ENCODE measurements at places on chromosomes 16 and 17.
A peak's percentile ranks its signal among the peaks of the same experiment; 100 is the strongest.

- DNase-seq, result no peak
Measured at GRCh38 chr16:31107465-31107867, 720 bp upstream of the BCKDK start.

GRCh38 chr16:12976936-12977335, 75.5 kb downstream of the SHISA9 start:
- no peak for DNase-seq

DNA sequence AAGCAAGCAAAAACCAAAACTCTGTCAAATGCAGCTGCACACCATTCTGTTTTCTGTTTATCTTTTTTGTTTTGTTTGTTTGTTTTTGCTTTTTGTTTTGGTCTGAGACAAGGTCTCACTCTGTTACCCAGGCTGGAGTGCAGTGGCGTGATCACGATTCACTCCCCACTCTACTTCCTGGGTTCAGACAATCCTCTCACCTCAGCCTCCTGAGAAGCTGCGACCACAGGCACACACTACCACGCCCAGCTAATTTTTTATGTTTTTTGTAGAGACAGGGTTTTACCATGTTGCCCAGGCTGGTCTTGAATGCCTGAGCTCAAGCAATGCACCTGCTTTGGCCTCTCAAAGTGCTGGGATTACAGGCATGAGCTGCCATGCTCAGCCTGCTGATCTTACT, 19.3 kb upstream of the SLFN13 start:
- peak; percentile 31 for DNase-seq

DNA sequence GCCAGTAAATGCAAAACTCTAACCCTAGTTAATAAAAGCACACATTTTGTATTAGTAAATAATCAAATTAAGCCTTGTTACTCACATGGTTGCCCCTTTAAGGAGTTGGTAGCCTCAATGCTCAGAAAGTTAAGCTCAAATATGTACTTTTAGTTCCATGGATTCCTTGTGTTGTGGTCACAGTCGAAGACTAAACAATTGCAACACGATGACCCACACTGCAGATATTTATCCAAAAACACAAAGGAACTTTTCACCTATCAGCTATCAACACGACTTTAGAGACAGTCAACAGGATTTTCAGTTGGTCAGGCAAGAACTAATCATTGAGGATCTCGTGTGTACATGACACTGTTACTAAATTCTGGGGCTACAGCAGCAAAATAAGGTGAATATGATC, 47.4 kb upstream of the NUDT7 start:
- no peak for DNase-seq

GRCh38 chr17:46818316-46818928, at the start of gene WNT3:
Gene WNT3 (minus strand): TSS chr17:46818692. CDS start chr17:46818597, 95 bp downstream.
- no peak for DNase-seq

DNA sequence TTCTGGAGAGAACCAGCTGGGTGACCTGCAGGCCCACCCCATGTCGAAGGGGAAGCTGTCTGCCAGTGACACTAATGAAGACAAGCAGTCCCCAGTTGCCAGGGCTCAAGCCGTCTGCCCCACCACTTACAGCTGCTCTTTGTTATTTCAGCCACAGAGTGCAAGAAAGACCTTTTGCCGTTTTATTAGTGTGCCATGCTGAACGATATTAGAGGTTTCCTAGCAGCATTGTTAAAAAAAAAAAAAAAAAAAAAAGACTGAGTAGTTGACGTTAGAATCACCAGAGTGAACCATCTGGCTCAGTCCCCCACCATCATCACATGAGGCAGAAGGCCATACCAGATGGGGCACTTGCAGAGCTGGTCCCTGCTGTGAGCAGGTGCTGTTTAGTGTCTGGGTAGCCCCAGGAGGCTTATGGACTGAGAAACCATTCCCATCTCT, 26.5 kb upstream of the SLC39A11 start:
- DNase-seq, result no peak

DNA sequence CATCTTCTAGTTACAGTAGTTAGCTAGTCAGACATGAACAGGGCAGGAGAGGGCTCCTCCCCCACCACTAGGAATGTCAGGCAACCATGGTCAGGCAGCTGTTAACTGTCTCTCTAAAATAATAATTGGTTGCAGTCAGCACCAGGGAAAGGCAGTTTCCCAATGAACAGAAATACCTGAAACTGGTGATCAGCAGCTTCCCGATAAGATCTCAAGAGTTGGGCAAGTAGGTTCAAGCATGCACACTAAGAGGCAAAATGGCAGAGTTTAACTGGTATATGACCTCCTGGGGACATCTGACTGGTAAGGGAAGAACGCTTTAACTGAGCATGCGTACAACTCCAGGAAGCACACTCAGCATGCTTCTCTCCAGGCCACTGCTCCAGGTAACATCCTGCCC, 12.6 kb upstream of the XYLT1 start:
- DNase-seq, result no peak

DNA sequence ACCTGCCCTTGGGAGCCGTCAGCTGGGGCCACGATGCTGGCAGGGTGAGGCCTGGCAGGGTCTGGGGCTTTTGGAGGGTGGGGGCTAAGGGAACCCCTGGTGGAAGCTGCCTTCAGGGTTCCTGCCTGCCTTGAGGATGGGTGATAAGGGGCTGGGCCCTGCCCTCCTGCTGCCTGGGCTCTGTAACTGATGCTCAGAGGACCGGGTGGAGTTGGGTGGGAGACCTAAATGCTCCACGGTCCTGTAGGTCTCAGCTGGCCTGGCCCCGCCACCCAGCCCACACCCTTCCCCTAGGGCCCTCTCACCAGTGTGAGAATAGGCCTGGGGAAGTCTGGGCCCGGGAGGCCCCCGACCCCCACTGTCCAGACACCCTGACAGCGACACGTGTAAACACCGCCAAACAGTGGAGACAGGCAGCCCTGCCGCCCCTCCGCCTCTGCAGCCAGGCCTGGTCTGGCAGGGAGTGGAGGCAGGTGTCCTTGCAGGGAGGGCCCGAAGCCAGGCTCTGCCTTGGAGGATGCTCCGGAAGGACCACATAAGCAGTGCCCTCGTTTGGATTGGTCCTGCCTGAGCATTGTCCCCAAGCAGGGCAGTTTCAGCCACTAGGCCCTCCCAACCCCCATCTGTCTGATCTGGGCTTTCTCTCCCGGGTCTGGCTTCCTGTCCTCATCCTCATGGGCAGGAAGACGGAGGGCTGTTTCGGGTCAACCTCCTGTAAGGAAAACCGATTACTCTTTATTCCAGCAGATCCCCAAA, 6.5 kb upstream of the BAHCC1 start:
- DNase-seq, result no peak

- peak; percentile 52 for DNase-seq
Measured at GRCh38 chr17:29760279-29761039, 137.7 kb upstream of the CORO6 start.

- no peak for DNase-seq
Measured at GRCh38 chr16:26155221-26155620, 463.5 kb downstream of the HS3ST4 start.

DNA sequence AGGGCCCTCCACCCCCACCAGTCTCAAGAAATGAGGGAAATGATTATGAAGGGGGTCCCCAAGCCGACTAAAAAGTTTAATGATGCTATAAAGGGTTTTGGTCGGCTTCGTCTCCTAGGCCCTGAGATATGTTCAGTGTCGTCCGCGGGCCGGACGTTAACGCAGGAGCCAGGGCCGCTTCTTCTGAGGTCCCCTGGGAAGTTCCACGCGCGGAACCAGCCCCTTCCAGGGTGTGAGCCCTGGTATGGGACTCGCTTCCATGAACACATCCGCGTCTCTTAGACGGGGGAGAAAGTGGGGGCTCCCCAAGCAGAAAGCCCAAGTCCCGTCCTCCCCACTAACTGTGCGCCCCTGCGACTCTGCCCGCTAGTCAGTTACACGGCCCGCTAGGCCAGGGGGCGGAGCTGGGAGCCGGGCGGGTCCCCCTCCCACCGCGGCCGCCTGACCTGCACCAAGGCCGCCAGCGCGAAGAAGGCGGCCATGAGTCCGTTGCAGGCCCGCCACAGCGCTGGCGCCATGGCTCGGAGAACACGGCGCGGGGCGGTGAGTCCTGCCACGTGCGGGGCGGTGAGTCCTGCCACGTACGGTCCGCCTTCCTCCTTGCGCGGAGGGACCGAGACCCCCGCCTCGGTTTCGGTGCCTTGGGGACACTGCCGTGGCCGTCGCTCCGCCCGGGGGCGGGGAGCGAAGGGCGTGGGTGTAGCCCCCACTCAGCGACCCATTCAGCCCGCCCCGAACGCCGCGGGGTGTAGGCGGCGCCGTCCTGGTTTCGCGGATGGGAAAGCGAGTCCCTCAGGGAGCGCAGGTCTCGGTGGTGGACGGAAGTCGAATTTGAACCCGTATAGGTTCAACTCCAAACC, at the start of gene TMEM220:
Gene TMEM220 (minus strand): TSS at position 690 of the 860 bp plus-strand sequence. CDS start 172 bp downstream, at position 518.
- DNase-seq, result peak; percentile 12

All from effector memory CD8-positive, alpha-beta T cell (primary cell).